MM.1S (cell line): ENCODE measurements at places on chromosomes 12 and 14.

- no peak for DNase-seq
These were observed 11.2 kb upstream of the PYGL start for GRCh38 chr14:50955373-50956043.

DNA sequence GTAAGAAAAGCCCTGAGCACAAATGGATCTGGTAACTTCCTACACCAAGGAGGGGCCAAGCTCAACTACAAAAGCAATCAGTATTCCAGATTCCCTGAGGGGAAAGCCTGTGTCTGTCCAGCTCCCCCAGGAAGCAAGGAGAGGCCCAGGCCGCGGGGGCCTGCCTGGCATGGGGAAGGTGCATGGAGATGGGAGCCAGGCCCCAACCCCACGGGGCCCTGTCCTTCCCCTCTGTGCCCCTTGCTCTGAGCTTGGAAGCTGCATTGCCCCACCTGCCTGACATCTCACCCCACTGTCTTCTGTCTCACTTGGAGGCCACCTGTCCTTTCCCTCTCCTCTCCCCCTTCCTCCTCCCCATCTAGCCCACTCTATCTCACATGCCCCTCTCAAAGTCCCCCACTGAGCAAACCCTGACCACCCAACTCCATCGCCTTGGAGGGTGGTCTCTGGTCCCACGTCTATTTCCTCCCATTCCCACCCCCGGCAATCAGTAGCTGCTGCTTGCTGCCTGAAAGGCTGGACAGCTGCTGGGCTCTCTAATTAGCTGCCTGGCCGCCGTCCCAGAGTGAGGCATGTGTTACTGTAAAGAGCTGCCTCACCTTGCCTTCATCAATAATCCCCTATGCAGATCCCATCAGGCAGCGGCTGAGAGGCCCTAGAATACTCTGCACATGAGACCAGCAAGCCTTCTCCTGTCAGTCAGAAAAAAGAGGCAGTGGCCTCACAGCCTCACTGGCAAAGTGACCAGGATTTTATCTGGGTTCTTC, 3.4 kb upstream of the TMEM229B start:
- no peak for DNase-seq

DNA sequence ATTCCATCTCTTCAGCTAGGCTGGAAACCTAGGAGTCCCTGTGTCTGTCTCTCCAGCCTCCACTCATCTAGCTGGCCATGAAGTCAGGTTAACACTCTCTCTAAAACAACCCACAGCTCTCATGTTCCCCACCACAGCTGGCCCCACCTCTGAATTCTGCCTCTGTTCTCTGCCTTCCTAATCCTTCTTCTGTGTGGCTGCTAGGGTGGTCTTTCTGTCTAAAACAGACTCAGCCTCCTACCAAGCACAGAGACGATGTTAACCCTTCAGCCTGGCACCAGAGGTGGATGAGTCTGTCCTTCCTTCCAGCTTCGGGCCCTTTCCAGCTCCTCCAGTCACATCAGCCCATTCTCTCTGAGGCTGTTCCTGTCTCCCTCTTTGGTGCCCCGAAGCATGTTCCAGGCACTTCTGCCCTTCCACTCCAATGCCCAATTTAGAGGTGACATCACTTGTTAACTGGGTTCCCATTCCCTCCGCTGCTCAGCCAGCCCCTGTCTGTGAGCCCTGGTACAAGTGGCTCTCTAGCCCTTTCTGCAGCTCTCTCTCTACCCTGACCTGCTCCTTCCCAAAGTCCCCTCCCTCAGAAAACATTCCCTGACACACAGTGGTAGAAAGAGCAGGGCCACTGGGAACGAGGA, 9.1 kb downstream of the FIGNL2 start:
- DNase-seq = no peak

GRCh38 chr12:47268501-47269454, 189.0 kb upstream of the AMIGO2 start:
- DNase-seq = peak; percentile 48

DNA sequence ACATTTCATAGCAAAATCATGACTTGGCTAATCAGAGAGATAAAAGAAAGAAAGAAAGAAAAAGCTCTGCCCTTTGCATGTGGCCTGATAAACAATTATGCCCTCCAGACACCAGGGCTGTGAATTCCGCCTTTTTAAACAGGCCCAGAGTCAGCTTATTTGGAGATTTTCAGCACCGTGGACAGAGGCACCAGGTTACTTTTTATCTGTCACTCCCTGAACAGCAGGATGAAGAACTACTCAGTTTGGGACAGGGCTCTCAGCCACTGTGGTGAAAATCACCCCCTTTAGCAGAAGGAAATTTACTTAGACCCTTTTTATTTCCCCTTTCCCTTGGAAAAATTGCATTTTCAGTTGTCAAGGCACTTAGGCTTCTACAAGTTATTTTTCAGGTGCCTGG, 359.9 kb downstream of the NRXN3 start:
- peak; percentile 9 for DNase-seq

- DNase-seq = no peak
These were observed 145.4 kb upstream of the FKBP4 start for GRCh38 chr12:2649201-2650030.

DNA sequence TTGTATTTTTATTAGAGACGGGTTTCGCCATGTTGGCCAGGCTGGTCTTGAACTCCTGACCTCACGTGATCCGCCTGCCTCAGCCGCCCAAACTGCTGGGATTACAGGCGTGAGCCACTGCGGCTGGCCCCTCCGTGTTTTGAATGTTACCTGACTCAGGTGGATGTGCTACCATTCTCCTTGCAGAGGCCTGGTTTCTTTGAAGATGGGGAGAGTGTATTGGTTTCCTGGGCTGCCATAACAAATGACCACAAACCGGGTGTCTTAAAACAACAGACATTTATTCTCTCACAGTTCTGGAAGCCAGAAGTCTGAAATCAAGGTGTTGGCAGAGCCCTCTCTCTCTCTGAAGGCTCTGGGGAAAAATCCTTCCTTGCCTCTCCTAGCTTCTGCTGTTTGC, 98.0 kb downstream of the IRF2BPL start:
- no peak for DNase-seq
